ENCODE measurements at places on chromosomes 5 and 9. TPM values are rescaled to one million over a fixed set of nuclear protein-coding genes. Genes with fewer than 3 reads are reported as not detected.

Gene CRB2
- total RNA-seq = not detected

DNA sequence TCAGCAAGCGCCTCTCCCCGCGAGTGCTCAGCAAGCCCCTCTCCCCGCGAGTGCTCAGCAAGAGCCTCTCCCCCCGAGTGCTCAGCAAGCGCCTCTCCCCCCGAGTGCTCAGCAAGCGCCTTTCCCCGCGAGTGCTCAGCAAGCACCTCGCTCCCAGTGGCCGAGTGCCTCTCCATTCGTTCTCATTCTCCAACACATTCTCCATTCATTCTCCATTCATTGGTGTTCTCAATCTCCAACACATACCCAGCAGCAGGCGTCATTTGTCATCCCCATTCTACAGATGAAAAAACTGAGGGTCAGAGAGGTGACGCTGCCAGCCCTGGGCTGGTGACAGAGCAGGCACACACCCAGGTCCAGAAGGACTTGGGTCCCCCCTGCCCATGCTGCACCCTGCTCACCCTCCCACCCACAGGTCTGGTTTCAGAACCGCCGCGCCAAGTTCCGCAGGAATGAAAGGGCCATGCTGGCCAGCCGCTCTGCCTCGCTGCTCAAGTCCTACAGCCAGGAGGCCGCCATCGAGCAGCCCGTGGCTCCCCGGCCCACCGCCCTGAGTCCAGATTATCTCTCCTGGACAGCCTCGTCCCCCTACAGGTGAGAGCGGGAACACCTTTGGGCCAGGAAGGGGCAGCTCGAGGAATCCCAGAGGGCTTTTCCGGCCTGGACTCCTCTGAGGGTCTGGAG lies 32.5 kb downstream of the PTGES start:
- H3K27me3 ChIP-seq = peaks cover 5% of the 10 kb centered on the region
- H3K36me3 ChIP-seq = no peaks in the 10 kb centered on the region
- no peak overlapping the region for H3K27ac ChIP-seq
- H3K4me1 ChIP-seq = no peaks in the 10 kb centered on the region
- H3K4me3 ChIP-seq = no peak overlapping the region
- no peak for DNase-seq

- H3K4me1 ChIP-seq = no peaks in the 10 kb centered on the region
- no peaks in the 10 kb centered on the region for H3K27me3 ChIP-seq
- H3K27ac ChIP-seq = no peak overlapping the region
- DNase-seq = no peak
- H3K36me3 ChIP-seq = no peaks in the 10 kb centered on the region
- no peak overlapping the region for H3K4me3 ChIP-seq
Observed at GRCh38 chr9:88092797-88093331, 45.4 kb downstream of the SPATA31C2 start.

GRCh38 chr9:122144836-122145591 lies 14.6 kb downstream of the NDUFA8 start:
- H3K27me3 ChIP-seq = no peaks in the 10 kb centered on the region
- no peak overlapping the region for H3K4me3 ChIP-seq
- DNase-seq = no peak

- no peak for DNase-seq
- no peak overlapping the region for H3K27ac ChIP-seq
- H3K4me3 ChIP-seq = no peak overlapping the region
Observed at GRCh38 chr9:102405218-102405867, 589.8 kb upstream of the CYLC2 start.
